ENCODE measurements at places on chromosomes 5 and 9.

DNA sequence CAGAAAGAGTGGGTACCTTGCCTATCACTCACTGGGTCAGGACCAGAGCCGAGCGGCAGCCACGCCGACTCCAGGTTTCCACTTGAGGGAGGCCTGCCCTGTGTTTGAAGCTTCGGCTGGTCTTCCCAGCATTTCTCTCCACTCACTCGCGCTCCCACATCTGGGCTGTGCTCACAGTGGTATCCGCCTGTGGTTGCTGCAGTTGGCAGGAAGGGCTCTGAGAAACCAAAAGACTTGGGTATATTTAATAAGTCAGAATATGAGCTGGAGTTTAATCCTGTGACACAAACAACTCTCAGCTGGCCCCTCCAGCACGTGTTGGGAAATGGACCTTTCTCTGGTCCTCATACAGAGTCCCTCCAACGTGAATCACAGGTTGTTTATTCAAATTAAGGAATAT is 70.9 kb downstream of the SPRY4 start:
- DNase-seq = no peak

DNA sequence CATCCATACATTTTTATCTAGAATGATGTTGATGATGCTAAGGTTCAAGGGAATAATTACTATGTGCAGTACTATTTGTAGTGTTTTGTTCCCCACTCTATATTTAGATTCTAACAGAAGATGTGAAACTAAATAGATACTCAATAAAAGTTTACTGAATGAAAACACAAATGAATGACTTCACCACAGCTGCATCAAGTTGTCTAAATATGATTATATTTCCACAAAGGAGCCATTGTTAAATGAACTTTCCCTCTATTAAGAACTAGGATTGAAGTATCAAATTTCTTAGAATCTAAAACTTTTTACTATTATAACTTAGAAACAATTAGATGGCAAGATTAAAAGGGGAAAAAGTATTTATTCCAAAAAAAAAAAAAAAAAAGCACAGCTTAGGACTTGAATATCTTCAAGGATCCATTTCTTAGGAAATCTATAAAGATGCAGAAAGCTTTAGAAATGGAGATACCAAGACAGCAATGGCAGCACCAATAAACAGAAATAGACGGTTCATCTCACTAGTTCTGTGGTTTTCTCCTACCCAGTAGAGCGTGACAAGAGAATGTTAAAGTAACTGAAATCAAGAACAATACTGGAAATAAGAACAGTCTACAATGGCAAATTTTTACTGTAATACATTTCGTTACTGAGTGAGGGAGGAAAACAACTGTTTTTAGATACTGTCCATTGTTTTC is 347.6 kb downstream of the EBF1 start:
- DNase-seq = no peak

DNA sequence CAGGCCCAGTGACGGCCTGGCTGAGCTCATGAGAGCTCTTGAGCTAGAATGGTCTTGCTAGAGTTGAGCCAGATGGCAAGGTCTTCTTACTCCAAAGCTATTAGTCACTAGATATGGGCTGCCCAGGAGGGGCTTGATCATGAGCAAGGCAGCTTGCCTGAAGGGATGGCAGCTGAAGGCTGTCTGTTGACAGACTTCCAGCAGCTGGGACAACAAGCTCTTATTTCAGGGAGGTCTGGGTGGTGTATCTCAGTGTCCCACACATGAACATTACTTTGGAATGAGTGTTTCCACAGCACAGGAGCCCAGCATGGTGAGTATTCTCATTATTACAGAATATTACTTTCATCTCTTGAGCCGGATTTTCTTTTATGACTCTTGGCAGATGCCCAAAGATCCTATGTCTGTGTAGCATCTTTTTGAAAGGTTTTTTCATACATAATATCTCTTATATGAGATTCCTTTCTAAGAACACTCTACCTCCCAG is 414.1 kb downstream of the ARHGEF28 start:
- DNase-seq = no peak

DNA sequence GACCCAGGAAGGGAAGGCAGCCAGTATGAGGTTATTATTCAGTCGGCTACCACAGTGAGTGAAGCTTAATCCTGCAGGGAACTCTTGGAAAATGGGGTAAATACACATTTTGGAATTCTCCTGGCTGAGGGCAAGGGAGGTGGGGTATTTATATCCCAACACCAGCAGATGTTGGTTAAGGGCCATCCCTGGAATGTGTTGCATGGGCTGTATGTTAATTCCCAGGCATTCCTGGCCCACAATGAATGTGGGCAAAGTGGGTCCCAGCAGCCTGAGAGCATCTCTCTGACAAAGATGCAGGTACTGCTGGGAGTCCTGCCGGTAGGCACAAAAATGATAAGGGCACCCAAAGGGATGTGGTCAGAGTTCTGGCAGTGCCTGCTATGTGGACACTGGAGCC is 2.9 kb upstream of the GPRIN1 start:
- DNase-seq = no peak

- no peak for DNase-seq
Measured at GRCh38 chr5:170053896-170054295, 51.8 kb upstream of the FOXI1 start.

DNA sequence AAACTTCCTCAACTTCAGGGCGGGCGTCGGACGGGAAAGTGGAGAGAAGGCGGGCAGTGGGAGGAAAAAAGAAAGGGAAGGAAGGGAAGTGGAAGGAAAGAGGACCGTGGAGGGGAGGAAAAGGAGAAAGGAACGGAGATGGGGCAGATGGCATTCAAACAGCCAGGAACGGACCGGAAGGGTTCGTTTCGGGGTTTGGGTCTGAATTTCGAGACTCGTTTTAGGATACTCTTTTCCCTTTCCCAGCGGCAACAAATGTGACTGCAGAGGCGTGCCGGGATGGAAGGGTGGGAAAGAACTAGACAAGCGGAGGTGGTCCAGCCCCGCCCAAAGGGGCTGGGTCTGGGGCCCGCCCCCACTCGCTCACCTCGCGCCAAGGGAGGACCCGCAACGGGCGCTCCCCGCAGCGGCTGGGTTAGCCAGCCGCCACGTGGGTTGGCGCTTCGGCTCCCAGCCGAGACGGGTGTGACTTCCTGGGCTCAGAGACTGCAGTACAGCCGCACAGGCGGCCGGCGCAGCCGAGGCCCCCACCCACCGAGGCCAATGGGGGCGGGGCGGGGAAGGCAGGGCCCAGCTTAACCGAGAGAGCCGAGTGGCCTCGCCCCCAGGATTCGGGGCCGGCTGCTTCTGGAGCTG is 2.7 kb downstream of the VCAN start:
- DNase-seq = no peak

DNA sequence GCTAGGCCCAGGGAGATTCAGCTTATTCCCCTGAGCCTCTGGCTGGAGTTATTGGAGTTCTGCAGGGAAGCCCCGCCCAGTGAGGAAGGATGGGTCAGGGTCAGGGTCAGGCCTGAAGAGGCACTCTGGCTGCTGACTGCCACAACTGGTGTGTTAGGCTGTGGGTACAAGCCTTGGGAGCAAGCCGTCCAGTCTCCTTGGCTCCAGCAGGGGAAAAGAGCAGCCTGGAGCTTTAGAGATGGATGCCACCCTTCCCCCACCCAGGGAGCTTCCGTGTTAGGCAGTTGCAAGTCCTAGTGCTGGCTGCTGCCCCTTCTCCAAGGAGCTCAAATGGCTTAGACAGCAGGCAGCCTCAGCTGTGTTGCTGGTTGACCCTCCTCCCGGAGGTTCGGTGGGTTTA is 34.4 kb upstream of the TAF11L2 start:
- no peak for DNase-seq
